ENCODE measurements at places on chromosomes 6 and 20.

DNA sequence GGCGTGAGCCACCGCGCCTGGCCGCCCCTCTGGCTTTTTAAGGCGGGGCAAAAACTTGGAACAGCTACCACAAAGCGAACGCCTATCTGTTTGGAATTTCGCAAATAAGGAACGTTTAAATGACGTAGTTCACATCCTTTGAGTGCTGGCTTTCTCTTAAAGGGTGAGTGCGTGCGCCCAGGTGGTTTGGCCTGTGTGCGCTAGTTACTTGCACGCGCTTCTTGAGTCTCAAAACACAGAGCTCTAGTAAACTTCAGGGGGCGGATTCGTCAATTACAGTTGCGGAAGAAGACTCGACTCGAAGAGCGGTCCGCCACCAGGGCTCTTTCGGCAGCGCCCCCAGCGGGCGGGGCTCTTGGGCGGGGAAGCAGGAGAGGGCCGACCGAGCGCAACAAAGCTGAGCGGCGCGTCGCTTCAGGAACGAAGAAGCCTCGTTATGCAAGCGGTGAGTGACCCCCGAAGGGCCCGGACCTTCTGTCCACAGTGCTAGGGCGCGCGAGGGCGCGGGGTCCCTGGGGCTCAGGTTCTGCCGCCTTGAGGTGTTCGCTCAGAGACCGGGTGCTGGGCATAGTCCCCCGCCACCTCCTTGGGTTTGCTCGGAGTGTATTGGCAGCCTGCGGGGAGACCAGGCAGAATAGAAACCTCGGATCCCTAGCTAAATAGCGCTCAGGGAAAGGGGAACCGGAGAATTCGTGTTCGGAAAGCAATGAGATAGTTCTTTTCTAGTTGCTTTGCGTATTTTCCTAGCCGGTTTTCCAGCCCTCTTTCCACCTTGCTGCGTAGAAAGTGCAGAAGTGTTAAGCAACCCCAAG, at the start of gene SYCP2L:
SYCP2L (plus strand) TSS at position 362 of the 812 bp plus-strand sequence; CDS start at position 437, 75 bp downstream.
- H3K4me1 ChIP-seq: no peaks in the 10 kb centered on the region
- peak within 1 kb of the TSS; percentile 31 for H3K4me3 ChIP-seq
- peak; percentile 33 for DNase-seq
- H3K36me3 ChIP-seq: no peaks in the 10 kb centered on the region
- H3K27me3 ChIP-seq: peaks cover 39% of the 10 kb centered on the region

DNA sequence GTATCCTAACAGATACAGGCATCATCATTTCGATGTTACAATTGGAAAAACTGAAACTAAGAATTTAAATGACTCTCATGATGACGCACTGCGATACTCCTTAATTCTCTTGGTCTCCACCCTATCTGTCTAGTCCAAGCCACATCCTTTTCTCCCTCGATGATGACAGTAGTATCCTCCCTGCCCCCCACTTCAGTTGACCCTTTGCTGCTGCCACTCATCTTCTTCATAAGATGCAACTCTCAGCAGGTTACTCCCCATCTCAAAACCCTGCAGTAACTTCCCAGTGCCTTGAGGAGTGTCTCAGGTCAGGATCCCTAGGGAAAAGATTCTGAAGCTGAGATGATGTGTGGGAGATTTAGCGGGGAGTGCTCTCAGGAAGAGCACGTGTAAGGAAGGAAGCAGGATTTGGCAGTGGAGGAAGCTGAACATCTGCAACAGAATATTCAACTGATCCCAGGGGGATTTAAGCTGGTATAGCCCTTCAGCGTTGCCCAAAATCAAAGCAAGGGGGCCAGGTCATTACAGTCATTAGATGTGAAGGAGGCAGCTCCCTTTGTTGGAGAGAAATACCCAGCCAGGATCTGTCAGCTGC, 16.1 kb downstream of the JPH2 start:
- no peak for DNase-seq
- H3K4me1 ChIP-seq: no peaks in the 10 kb centered on the region
- H3K27ac ChIP-seq: no peak overlapping the region

- H3K36me3 ChIP-seq: no peaks in the 10 kb centered on the region
- H3K27ac ChIP-seq: no peak overlapping the region
- H3K4me3 ChIP-seq: no peak overlapping the region
- no peaks in the 10 kb centered on the region for H3K4me1 ChIP-seq
- DNase-seq: no peak
These were observed 311.2 kb upstream of the OPRM1 start for GRCh38 chr6:153727885-153728284.

DNA sequence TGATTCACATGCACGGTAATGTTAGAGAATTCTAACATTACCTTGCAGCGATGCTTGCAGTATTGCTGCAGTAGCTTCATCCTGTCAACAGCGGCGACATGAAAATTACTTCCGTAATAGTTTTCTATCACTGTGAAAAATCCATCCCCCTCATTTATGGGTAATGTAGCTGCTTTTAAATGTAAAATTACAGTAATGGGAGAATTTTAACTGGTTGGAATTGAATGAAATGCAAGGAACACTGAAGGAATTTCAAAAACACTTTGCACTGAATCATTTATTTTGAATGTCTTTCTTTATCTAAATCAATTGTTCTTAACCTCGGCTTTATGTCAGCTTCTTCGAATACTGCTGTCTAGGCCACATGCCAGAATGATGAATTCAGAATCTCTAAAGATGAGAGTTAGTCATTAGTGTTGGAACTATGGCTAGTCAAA, 102.4 kb upstream of the HIVEP1 start:
- H3K4me1 ChIP-seq: no peaks in the 10 kb centered on the region
- H3K4me3 ChIP-seq: no peak overlapping the region
- H3K27ac ChIP-seq: no peak overlapping the region
- DNase-seq: no peak
- H3K27me3 ChIP-seq: no peaks in the 10 kb centered on the region

- H3K27ac ChIP-seq: no peak within 1 kb of the TSS
- no peaks in the 10 kb centered on the region for H3K36me3 ChIP-seq
- no peak for DNase-seq
- H3K27me3 ChIP-seq: peaks cover 16% of the 10 kb centered on the region
- no peaks in the 10 kb centered on the region for H3K4me1 ChIP-seq
These were observed at the start of gene TRIM31 for GRCh38 chr6:30113003-30113759. TSS of gene TRIM31 (minus strand) at chr6:30113090. CDS start at chr6:30112805, 285 bp downstream.

DNA sequence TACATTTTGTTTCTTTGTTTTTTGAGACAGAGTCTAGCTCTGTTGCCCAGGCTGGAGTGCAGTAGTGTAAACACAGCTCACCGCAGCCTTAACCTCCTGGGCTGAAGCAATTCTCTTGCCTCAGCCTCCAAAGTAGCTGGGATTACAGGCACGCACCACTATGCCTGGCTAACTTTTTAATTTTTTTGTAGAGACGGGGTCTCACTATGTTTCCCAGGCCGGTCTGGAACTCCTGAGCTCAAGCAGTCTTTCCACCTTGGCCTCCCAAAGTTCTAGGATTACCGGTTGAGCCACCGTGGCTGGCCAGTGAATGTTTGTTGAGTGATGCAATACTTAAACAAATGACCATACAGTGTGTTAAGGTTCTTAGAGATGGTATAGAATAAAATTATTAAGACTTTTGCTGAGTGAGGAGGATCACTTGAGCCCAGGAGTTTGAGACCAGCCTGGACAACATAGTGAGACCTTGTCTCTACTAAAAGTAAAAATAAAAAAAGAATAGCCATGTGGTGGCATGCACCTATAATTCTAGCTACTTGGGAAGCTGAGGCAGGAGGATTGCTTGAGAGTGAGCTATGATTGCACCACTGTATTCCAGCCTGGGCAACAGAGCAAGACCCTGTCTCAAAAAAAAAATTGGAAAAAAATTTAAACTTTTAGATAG, 13.4 kb downstream of the CEP250 start:
- no peaks in the 10 kb centered on the region for H3K27me3 ChIP-seq
- H3K36me3 ChIP-seq: no peaks in the 10 kb centered on the region
- no peak overlapping the region for H3K4me3 ChIP-seq
- no peaks in the 10 kb centered on the region for H3K4me1 ChIP-seq
- DNase-seq: no peak
